ENCODE measurements at places on chromosomes 2 and 18.
A peak's percentile ranks its signal among the peaks of the same experiment; 100 is the strongest.

DNA sequence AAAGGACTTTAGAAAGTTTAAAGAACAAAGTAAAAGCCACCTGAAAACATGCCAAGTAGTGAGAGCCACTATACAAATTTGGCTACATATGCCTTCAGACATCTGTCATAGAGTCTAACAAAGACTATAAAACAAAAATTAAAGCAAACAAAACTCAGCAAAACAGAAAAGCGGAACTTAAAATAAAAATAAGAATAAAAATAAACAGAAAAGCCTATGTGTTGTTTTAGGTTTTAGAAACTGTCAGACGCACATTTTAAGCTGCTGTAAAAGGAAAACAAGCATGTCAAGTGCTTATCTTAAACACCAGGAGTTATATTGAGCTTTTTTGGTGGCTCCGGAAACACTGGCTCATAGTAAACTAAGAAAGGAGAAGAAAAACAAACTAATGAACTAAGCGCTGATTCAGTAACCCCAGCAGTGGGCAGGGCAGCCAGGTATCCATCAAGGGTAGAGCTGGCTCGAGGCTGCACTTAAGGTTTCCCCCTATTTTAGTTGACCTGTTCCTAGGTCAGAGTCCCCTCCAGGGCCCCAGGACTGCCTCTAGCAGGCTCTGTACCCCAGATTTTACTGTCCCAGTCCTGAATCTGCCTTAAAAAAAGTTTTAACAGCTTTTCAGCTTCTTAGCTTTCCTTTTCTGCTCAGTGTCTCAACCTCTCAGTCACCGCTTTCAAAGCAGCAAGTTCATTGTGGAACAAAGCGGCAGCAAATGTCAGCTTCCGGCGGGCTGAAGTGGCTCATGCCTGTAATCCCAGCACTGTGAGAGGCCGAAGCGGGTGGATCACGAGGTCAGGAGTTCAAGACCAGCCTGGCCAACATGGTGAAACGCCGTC, 15.4 kb upstream of the RMC1 start:
- peak; percentile 7 for DNase-seq

DNA sequence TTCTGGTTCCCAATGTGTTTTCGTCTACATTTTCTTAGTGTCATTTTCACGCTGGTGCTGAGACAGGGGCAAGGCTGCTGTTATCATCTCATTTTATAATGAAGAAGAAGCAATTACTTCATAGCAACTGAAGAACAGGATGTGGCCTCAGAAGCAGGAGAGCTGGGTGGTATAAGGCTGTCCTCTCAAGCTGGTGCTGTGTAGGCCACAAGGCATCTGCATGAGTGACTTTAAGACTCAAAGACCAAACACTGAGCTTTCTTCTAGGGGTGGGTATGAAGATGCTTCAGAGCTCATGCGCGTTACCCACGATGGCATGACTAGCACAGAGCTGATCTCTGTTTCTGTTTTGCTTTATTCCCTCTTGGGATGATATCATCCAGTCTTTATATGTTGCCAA, 7.3 kb downstream of the IL36G start:
- no peak for DNase-seq

- DNase-seq: no peak
Observed at GRCh38 chr2:25305775-25306174, 36.0 kb downstream of the DNMT3A start.

DNA sequence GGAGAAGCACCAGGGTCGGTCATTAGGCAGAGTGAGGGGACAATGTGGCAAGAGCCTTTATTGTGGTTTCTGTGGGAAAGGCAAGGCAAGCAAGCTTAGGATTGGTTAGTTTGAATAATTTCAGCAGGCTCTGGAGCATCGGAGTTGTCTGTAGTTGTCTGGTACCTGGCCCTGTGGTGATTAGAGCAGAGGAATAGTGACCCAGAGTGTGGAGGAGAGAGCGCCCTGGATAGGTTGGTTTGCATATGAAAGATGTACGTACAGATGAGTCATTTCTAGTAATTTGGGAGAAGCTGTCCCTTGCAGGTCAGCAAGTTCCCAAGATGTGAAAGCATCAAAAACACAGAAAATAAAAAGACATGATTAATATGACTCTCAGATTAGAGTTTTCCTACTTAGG, 383.1 kb upstream of the MEX3C start:
- DNase-seq: no peak

DNA sequence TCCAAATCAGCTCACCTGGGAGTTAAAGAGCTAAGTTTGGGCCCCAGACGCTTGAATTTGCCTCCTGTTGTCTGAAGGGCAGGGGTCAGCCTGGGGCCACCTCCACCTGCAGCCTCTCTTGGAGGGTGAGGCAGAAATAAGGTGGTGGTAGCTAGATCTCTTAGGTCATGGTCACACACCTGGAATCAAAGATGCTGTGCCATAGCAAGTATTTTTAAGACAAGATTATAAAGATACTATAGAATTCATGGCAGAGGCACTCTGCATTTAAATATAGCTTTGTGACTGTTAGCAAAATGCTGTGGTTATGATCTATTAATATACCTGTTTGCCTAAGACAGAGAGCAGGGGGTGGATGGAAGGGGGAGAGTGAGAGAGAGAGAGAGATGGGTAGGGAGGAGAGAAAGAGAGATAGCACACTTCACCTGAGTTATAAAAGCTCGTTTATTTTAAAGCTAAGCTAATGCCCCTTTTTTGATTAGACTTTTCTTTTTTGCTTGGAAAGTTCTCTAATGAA, 242.7 kb downstream of the TMEM182 start:
- no peak for DNase-seq

Measured in astrocyte of the spinal cord (primary cell).